ENCODE measurements at places on chromosomes 1 and 21. TPM values are rescaled to one million over a fixed set of nuclear protein-coding genes. Genes with fewer than 3 reads are reported as not detected.
A peak's percentile ranks its signal among the peaks of the same experiment; 100 is the strongest.

OR6K3 gene
- total RNA-seq, result not detected

TENT5C gene
- total RNA-seq, result 5.4 TPM

NOS1AP gene
- not detected for total RNA-seq

HAO2 gene
- total RNA-seq, result not detected

GRCh38 chr1:14113271-14113670, 413.3 kb downstream of the PRDM2 start:
- peaks cover 1% of the 10 kb centered on the region for H3K4me1 ChIP-seq
- DNase-seq, result no peak
- no peak overlapping the region for H3K4me3 ChIP-seq

DNA sequence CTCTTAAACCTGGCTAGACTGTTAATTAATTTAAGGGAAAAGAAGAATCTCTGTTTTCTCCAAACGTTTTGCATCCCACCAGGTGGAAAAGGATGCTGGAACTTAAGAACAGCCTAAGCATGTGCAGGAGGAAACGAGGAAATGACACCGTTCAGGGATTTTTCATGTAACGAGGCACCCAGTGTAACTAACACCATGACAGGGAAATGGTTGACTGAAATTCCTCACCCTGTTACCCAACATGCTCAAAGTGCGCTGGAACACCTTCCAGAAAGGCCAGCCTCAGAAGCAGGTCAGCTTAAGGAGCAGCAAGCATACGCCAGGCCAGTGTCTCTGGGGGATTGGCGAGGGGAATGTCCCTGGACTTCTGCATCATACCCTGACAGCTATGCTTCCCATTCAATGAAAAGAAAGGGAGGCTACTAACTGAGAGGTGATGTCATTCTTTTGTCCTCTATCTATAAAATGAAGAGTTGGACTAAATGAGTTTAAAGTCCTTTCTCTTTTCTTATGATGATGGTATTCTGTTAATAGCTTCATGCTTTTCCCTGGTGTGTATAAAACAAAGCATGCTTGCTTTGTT, 21.6 kb downstream of the TNN start:
- H3K36me3 ChIP-seq, result no peaks in the 10 kb centered on the region
- H3K27me3 ChIP-seq, result no peaks in the 10 kb centered on the region
- no peak for DNase-seq
- H3K4me3 ChIP-seq, result no peak overlapping the region
- no peaks in the 10 kb centered on the region for H3K4me1 ChIP-seq
- no peak overlapping the region for H3K27ac ChIP-seq

DNA sequence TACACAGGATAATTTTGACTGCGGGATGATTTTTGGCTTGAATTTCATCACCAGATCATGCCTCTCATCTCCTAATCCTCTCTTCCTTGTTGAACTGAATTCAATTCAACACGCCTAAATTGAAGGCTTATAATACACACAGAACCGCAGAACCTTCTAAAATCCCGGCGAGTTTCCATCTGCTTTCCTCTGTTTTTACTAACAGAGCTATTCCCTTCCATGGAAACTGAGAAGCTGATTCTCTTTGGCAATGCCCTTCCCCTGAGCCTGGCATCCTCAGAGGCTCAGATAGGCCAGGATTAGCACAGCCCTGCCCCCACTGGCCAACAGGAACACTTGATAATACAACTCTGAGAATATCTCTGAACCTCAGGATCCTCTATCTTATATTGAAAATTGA, 130.2 kb downstream of the CAPN8 start:
- DNase-seq, result no peak
- H3K4me3 ChIP-seq, result no peak overlapping the region
- no peaks in the 10 kb centered on the region for H3K36me3 ChIP-seq
- H3K4me1 ChIP-seq, result no peaks in the 10 kb centered on the region

- no peaks in the 10 kb centered on the region for H3K4me1 ChIP-seq
- no peak overlapping the region for H3K27ac ChIP-seq
- H3K4me3 ChIP-seq, result no peak overlapping the region
- H3K27me3 ChIP-seq, result no peaks in the 10 kb centered on the region
These were observed 21.6 kb upstream of the RGL1 start for GRCh38 chr1:183783342-183783741.

- no peak overlapping the region for H3K27ac ChIP-seq
- no peaks in the 10 kb centered on the region for H3K36me3 ChIP-seq
- H3K4me1 ChIP-seq, result peaks cover 32% of the 10 kb centered on the region
These were observed 1.7 kb upstream of the RIPK4 start for GRCh38 chr21:41768437-41769042.

- H3K27me3 ChIP-seq, result no peaks in the 10 kb centered on the region
- DNase-seq, result no peak
- no peak overlapping the region for H3K27ac ChIP-seq
- no peaks in the 10 kb centered on the region for H3K4me1 ChIP-seq
- H3K36me3 ChIP-seq, result no peaks in the 10 kb centered on the region
These were observed 421.5 kb downstream of the RWDD3 start for GRCh38 chr1:95655321-95656020.

DNA sequence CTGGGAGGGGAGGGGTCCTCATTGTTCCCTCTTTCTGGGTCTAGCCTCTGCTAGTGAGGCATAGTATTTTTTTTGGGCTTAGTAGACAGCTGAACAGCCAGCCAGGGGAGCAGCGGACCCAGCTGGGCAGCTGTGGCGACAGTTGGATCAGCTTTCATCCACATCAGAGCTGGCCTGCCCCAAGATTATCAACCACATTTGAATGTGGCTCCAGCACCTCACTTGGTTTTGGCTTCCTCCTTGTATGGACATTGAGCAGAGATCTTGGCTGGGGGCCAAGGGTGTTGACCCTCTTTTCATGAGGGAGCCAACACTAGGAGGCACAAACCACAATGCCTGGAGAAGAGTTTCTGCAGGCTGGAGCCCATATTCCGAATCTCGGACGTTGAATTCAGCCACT, 25.0 kb downstream of the WNT4 start:
- no peaks in the 10 kb centered on the region for H3K27me3 ChIP-seq
- H3K36me3 ChIP-seq, result peaks cover 34% of the 10 kb centered on the region
- H3K4me1 ChIP-seq, result peaks cover 35% of the 10 kb centered on the region
- DNase-seq, result no peak

DNA sequence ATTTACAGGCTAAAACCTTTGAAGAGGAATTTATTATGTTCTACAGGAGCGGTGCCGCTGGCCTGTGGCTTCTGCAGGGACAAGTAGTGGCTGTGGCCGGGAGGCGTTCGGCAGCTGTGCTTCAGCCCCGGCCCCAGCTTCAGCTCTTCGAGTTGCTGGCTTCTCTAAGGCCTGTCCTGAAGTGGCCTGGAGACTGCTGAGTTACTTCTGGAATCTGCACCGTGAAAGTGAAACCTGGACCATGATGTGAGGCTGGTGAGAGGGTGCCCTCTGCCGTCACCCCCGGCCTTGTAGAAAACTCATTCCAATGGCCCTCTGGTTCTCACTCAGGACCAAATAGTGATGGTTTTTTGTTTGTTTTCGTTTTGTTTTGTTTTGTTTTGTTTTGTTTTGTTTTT, 48.1 kb downstream of the PRKCZ start:
- H3K27ac ChIP-seq, result no peak overlapping the region
- H3K36me3 ChIP-seq, result peaks cover 12% of the 10 kb centered on the region
- peaks cover 1% of the 10 kb centered on the region for H3K4me1 ChIP-seq

- no peak overlapping the region for H3K4me3 ChIP-seq
- H3K27ac ChIP-seq, result no peak overlapping the region
- DNase-seq, result no peak
- no peaks in the 10 kb centered on the region for H3K36me3 ChIP-seq
These were observed 262.3 kb upstream of the BRINP3 start for GRCh38 chr1:190739926-190740325.

- no peaks in the 10 kb centered on the region for H3K4me1 ChIP-seq
- H3K4me3 ChIP-seq, result no peak overlapping the region
- no peaks in the 10 kb centered on the region for H3K27me3 ChIP-seq
- no peak overlapping the region for H3K27ac ChIP-seq
These were observed 138.0 kb upstream of the DNAH14 start for GRCh38 chr1:224791362-224791941.

DNA sequence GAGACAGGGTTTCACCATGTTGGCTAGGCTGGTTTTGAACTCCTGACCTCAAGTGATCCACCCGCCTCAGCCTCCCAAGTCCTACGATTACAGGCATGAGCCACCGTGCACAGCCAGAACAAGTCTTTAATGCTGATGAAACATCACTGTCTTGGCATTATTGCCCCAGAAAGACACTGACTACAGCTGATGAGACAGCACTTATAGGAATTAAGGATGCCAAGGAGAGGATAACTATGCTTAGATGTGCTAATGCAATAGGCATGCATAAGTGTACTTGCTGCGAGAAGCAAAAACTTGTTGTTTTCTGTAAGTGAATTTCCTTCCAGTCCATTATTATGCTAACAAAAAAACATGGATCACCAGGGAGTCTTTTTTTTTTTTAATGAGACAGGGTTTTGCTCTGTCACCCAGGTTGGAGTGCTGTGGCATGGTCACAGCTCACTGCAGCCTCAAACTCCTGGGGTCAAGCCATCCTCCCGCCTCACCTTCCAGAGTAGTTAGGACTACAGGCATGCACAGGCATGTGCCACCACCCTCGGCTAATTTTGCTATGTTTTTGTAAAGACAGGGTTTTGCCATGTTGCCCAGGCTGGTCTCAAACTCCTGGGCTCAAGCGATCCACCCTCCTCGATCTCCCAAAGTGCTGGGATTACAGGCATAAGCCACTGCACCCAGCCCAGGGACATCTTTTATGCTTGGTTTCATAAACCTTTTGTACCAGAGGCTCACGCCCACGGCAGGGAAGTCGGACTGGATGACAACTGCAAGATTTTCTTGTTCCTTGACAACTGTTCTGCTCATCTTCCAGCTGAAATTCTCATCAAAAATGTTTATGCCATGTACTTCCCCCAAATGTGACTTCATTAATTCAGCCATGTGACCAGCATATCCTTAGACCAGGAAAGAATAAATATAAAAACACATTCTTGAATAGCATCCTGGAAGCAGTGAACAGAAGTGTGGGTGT, 23.1 kb downstream of the RHEX start:
- H3K4me1 ChIP-seq, result peaks cover 17% of the 10 kb centered on the region
- no peak overlapping the region for H3K4me3 ChIP-seq
- peaks cover 2% of the 10 kb centered on the region for H3K27me3 ChIP-seq
- H3K27ac ChIP-seq, result no peak overlapping the region
- no peak for DNase-seq

DNA sequence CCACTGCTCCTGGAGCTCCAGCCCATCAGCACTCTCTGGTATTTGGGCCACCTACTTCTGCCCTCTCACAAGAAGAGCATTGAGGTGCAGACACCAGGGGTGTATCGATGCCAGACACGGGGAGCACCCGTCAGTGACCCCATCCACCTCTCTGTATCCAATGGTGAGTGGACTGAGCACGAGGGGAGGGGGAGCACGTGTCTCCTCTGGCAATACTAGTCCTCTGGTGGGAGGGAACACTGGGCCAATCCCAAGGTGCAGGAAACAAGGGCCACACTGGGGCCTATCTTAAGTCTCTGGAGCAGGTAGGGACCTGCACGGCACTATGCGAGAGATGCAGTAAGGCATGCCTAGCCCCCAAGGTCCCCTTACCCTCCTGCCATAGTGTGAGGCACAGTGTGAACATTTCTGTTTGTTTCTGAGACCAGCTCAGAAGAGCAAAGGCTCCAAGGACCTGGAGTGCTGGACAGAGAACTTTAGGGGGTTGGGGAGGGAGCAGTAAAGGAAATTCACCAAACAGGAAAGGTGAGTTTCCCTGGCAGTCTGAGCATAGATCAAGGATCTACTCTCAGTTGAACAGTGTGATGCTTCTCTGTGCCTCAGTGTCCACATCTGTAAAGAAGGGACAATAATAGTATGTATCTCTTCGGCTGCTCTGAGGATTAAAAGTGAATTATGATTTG, 2.3 kb downstream of the FCRLB start:
- no peak overlapping the region for H3K27ac ChIP-seq
- H3K4me1 ChIP-seq, result peaks cover 16% of the 10 kb centered on the region
- no peak for DNase-seq
- H3K4me3 ChIP-seq, result no peak overlapping the region
- H3K36me3 ChIP-seq, result no peaks in the 10 kb centered on the region
- H3K27me3 ChIP-seq, result no peaks in the 10 kb centered on the region

GRCh38 chr1:103056423-103056822, 51.9 kb downstream of the COL11A1 start:
- H3K27me3 ChIP-seq, result no peaks in the 10 kb centered on the region
- H3K4me1 ChIP-seq, result no peaks in the 10 kb centered on the region
- no peak overlapping the region for H3K27ac ChIP-seq
- H3K4me3 ChIP-seq, result no peak overlapping the region

- no peaks in the 10 kb centered on the region for H3K4me1 ChIP-seq
- H3K4me3 ChIP-seq, result no peak overlapping the region
- H3K27ac ChIP-seq, result no peak overlapping the region
- H3K36me3 ChIP-seq, result no peaks in the 10 kb centered on the region
- no peak for DNase-seq
These were observed 181.5 kb downstream of the PRDM2 start for GRCh38 chr1:13881385-13882088.

- H3K27ac ChIP-seq, result peak overlapping the region; percentile 74
- DNase-seq, result peak; percentile 31
- H3K36me3 ChIP-seq, result peaks cover 47% of the 10 kb centered on the region
- H3K4me3 ChIP-seq, result peak overlapping the region; percentile 55
- no peaks in the 10 kb centered on the region for H3K27me3 ChIP-seq
- peaks cover 49% of the 10 kb centered on the region for H3K4me1 ChIP-seq
These were observed 4.0 kb downstream of the WDR26 start for GRCh38 chr1:224430511-224431113.

- H3K4me3 ChIP-seq, result no peak overlapping the region
- DNase-seq, result no peak
- H3K36me3 ChIP-seq, result no peaks in the 10 kb centered on the region
- no peaks in the 10 kb centered on the region for H3K4me1 ChIP-seq
These were observed 186.8 kb upstream of the RGS18 start for GRCh38 chr1:191971447-191971846.

- H3K4me1 ChIP-seq, result no peaks in the 10 kb centered on the region
- peaks cover 30% of the 10 kb centered on the region for H3K27me3 ChIP-seq
- no peaks in the 10 kb centered on the region for H3K36me3 ChIP-seq
- no peak overlapping the region for H3K27ac ChIP-seq
- DNase-seq, result no peak
- no peak overlapping the region for H3K4me3 ChIP-seq
These were observed 22.9 kb upstream of the LAMC1 start for GRCh38 chr1:183000167-183000962.

DNA sequence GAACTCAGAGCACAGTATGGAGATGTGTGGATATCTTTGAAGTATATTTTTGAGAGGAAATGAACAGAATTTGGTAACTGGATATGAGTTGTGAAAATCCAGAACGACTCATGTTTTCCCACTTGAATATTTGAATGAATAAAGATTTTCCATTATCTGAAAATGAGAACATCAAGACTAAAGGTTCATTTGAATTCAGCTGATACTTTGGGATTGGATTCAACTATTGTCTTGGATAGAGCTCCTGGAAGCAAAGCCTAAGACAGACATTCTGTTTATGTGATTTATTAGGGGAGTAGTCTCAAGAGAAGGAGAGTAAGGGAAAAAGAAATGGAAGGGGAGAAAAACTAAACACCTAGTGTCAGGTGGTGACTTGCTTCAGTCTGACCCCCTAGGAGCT, 256.0 kb upstream of the LYPLAL1 start:
- DNase-seq, result no peak
- H3K36me3 ChIP-seq, result no peaks in the 10 kb centered on the region
- H3K4me1 ChIP-seq, result no peaks in the 10 kb centered on the region
- H3K27me3 ChIP-seq, result no peaks in the 10 kb centered on the region
- H3K27ac ChIP-seq, result no peak overlapping the region

GRCh38 chr1:59340411-59341307, 43.8 kb downstream of the FGGY start:
- DNase-seq, result no peak
- no peak overlapping the region for H3K4me3 ChIP-seq
- no peaks in the 10 kb centered on the region for H3K4me1 ChIP-seq
- peaks cover 10% of the 10 kb centered on the region for H3K36me3 ChIP-seq
- H3K27ac ChIP-seq, result no peak overlapping the region
- H3K27me3 ChIP-seq, result no peaks in the 10 kb centered on the region

- H3K27me3 ChIP-seq, result no peaks in the 10 kb centered on the region
- no peak overlapping the region for H3K4me3 ChIP-seq
- H3K36me3 ChIP-seq, result no peaks in the 10 kb centered on the region
- peaks cover 6% of the 10 kb centered on the region for H3K4me1 ChIP-seq
These were observed 217.3 kb upstream of the SGIP1 start for GRCh38 chr1:66316464-66317247.
